ENCODE measurements at places on chromosomes 2 and 18.

- DNase-seq, result no peak
These were observed 75.3 kb downstream of the OSBPL6 start for GRCh38 chr2:178269438-178270224.

- no peak for DNase-seq
These were observed 29.3 kb downstream of the SLC14A1 start for GRCh38 chr18:45753286-45753685.

- DNase-seq, result no peak
These were observed 1069.3 kb upstream of the CNTNAP5 start for GRCh38 chr2:122955776-122956175.

DNA sequence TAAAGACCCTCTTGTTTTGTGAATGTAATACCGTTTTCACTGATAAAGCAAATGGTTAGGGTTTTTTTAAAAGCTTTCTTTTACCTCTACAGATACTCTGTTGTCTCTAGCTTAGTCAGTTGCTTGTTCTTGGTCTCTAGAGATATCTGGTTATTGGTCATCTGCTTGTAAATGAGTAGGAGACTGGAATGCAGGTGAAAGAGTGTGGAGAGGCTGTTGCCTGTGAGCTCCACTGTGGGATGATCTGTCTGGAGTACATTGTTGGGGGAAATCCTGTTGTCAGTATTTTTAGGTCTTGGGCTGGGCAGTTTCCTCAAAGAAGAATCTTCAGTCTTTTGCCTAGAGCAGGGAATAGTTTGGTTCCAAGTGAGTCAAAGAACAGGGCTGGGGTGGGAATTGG, 67.7 kb downstream of the SMCHD1 start:
- DNase-seq, result no peak

DNA sequence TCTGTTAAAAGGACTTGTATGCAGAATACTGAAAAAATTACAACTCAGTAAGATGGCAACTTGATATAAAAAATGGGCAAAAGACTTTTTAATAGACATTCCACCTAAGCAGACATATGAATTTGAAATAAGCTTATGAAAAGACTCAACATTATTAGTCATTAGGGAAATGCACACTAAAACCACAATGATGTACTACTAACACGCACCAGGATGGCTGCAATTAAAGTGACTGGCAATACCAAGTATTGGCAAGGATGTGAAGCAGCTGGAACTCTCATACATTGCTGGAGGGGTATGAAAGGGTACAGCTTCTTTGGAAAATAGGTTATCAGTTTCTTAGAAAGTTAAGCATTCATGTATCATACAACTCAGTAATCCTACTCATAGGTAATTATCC, 3.2 kb upstream of the ENOSF1 start:
- no peak for DNase-seq

DNA sequence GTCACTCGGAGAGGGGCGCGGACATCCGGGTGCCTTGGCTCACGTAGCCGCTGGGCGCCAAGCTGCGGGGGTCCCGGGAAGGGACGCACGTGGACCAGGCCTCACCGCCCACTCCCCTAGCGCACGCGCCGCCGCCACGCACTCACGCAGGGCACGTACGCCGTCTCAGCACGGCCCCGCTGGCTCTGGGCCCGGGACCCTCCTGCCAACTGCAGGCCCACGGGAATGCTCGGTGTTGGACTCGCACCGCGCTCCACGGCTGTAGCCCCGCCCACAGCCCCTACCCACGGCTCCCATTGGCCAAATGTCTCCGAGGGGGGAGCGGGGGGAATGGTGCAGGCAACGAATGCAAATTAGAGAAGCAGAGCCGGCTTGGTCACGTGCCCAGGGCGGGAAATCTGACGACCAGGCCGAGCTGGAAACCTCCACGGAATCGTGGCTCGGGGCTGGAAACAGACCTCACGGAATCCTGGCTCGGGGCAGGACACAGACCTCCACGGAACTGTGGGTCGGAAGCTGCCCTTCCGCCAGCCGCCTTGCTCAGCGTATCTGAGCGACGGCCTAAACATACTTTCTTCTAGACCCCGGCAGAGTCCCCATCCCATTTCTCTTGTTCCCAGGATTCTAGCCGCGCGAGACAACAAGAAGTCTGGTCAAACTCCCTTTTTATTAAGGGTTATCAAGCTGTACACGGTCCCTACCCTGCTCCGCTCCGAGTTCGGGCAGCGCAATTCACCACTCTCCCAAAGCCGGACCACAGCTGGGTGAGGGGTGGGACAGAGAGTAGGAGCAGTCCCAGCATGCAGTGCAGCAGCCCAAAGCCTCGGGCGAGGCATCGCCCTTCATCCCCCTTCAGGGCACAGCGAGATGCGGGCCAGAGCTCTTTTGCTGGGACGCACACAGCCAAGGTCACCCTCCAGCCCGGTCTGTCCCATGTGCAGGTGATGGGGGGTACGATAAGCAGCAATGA, at the start of gene ABCB6:
ABCB6 (minus strand) TSS at position 227 of the 970 bp plus-strand sequence. CDS start 285 bp downstream, outside the sequence.
- peak; percentile 46 for DNase-seq

- DNase-seq, result no peak
These were observed 249.9 kb downstream of the CALCRL start for GRCh38 chr2:187198136-187198535.

DNA sequence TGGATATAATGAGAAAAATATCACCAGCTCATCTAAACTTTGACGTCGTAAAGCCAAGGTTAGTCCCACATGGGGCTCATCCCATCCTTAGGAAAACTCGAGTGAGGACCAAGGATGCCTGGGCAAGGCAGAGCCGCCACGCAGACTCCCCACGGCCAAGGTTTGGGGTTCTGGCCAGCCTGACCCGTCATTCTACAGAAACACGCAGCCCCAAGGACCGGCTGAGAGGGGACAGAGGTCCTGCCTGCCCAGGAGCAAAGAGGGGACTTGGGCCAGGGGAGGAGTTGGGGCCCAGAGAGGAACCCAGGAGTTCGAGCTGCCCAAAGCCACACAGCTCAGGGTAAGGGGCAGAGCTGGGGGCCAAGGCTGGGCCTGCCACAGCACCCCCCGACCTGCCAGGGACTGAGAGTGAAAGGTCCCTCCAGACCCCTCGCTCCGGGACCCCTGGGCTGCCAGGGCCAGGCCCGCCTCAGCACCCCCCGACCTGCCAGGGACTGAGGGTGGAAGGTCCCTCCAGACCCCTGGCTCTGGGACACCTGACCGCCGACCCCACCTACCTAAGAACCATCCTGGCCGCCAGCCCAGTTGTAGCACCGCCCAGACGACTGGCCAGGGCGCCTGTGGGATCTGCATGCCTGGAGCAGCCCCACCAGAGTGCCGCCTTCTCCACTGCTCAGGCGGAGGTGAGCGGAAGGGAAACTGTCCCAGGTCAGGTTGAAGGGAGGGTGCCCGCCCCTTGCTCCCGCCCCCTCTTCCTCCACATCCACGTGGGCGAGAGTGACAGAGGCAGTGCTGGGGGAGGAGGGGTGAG, at the start of gene PDCD1:
PDCD1 (minus strand) TSS at position 689 of the 811 bp plus-strand sequence; CDS start at position 633, 56 bp downstream.
- no peak for DNase-seq

- DNase-seq, result no peak
These were observed 2.4 kb downstream of the SP110 start for GRCh38 chr2:230217424-230217823.

DNA sequence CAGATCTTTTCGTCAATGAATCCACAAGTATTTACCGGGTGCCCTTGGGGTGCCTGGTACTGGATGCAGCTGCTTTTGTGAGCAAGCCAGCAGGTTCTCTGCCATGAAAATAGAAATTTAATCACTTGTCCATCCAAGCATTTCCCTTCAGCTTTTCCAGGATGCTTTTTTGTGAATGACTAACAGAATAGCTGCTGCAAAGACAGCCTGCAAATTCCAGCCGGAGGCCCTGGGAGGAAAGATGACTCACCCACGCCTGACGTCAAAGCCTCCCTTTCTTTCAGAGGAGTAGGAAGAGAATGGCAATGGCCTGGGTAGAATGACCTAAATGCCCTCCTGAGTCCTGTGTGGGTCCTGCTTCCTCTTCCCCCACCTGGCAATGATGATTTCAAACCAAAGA, 111.9 kb downstream of the AP1S3 start:
- peak; percentile 87 for DNase-seq

GRCh38 chr2:141048951-141049350, 1081.9 kb downstream of the LRP1B start:
- no peak for DNase-seq

DNA sequence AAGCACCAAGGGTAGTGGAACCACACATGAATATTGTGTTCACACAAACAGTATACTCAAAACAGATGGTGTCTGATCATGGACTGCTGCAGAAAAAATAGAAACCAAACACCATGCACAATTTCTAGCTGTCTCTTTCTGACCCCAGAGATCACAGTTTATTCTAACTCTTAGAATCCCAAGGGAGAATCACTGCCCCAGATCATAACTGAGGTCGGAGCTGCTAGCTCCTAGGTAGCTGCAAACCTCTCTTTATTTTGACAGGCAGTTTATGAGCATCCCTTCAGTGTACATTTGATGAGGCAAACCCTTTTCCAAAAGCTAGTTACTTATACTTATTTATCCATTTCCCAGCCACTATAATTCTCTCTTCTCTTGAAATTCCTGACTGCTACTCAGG, 439.1 kb upstream of the HNMT start:
- no peak for DNase-seq

DNA sequence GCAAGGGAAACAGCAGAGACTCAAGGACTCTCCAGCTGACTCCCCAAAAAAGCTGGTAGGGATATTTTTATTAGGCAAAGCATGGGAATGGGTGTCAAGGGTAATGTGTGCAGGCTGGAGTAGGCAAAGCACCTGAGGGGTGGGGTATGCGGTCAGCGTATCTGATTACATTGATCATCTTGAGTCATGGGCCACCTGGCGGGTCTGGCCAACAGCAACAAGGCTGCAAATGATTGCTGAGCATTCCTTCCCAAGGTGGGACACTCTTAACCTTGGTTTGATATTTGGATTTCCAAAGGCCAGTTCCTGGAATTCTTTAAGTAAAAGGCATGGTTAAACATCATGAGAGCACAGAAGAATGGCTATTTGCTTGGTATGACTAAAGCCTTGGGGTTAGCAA, 32.6 kb upstream of the CCBE1 start:
- DNase-seq, result no peak

DNA sequence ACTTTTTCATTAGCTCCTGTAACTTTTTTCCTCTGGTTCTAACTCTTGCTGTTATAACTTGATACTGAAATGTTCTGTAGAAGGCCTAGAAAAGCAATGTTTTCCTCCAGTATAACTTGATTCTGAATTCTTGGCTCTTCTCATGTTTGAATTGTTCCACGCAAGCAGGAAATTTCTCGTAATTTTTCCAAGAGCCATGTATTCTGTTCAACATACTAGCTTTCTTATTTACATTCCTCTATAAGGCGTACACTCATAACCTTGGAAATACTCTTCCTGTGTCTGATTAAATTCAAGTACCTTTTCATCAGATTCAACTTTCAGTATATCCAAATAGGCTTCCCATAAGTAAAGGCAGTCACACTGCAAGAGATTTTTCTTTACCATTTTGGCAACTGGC, 109.1 kb downstream of the SMAD2 start:
- no peak for DNase-seq

GRCh38 chr2:164599954-164600589, 21.2 kb downstream of the GRB14 start:
- peak; percentile 58 for DNase-seq

DNA sequence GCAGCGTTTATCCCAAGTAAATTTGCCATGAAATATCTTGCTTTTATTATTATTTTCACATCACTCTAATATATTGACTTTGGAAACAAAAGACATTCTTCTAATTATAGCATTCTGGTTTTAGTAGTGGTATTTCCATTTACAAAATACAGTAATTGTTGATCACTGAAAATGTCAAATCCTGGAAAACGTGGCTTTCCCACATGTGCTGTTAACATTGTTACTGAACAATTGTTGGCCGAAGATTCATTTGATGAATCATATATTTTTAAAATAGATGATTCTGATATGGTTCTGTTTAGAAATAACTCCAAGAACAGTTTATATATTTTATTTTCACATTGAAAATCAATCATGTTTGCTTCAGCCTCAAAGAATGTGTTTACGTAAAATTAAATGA, 32.9 kb downstream of the SP140 start:
- DNase-seq, result no peak

DNA sequence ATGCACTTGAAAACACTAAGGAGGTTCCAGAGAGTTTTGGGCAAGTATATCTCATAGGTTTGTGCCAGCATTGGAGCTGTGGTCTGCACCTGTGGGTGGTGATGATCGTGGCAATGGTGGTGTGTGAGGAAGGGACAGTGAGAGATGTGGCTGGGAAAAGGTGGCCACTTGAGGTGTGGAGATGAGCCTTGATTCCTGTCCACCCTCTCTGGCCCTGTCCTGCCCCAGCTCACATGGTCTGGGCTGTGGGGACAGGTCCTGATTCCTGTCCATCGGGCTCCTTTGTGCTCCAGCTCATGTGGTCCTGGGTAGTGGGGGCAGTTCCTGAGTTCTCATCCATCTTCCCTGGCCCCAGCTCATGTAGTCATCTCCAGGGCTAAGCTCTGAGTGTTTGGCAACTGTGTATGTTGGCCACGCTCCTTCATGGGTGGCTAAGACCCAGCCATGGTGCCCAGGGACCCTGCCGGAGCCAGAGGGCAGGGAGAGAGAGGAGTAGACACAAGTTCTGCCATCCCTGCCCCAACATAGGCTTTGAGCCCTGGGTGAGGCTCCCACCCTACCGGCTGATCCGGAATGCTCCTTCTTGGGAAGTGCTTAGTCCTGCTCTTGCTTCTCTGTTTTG, 294.4 kb upstream of the HDAC4 start:
- DNase-seq, result no peak

DNA sequence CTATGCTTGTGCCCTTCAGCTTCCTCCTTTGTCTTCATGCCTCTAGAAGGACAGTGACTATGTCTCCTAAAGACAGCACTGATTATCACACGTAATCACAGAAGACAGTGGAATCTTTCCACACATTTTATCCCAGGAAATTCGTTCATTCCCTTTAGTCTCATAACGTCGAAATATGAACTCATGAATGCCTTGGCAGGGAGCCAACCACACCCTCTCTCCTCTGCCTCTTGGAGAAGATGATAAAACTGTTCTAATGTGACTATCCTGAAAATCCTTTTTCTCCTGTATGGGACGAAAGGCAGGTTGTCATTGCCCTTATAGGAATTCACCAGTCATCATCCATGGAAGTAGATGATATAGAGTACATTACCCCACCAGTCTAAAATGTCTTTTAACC, 726.6 kb upstream of the FANCL start:
- DNase-seq, result no peak

GRCh38 chr18:8779251-8779650, 73.9 kb downstream of the MTCL1 start:
- DNase-seq, result no peak

- DNase-seq, result no peak
These were observed 36.1 kb upstream of the TXNDC2 start for GRCh38 chr18:9849407-9850283.

All from RCC 7860 (cell line).